Uterus (tissue), 4 donors: ENCODE measurements at places on chromosomes 12 and 14. TPM values are rescaled to one million over a fixed set of nuclear protein-coding genes. Genes with fewer than 3 reads are reported as not detected.

Gene AQP6
- 0.35 TPM for total RNA-seq

Gene CBLN3
- 3.3 TPM for total RNA-seq

Gene PTPRR
- 5.5 TPM for total RNA-seq

Gene KRT78
- not detected for total RNA-seq

Gene C12orf50
- total RNA-seq = not detected

Gene DNAI7
- total RNA-seq = not detected

Gene KRT73
- total RNA-seq = not detected

Gene TAS2R8
- total RNA-seq = 0.49 TPM

Gene FSCB
- total RNA-seq = 0.14 TPM

Gene CCDC177
- not detected for total RNA-seq

Gene IL23A
- 0.97 TPM for total RNA-seq

Gene AMN
- total RNA-seq = 2.9 TPM

Gene ISCA2
- 10.0 TPM for total RNA-seq

Gene KRT1
- 1.5 TPM for total RNA-seq

Gene LMNTD1
- total RNA-seq = 6.6 TPM

DNA sequence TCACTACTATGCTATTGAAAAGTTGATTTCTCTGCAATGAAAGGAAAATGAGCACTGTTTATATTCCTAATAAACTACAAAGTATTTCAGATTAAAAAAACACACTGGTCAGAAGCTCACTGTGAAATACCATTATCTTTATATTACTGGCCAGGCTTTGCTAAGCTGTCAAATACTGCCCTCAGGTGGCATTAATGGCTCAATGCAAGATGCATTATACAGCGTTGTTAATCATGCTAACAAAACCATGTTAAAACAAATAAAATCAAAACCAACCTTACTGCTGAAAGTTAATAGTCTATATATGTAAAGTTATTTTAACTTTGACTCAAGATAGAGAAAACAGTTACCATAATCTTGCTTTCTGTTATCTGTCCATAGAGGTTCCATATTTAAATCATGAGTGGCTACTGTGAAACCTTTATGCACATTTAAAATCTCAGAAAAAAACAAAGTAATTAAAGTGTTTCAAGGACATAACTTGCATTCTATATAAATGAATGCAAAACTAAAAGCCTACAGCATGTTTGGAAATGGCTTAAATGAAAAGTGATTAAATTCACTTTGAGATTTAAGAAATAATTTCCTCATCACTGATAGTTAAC is 121.7 kb downstream of the RALGAPA1 start:
- H3K36me3 ChIP-seq = no peaks in the 10 kb centered on the region
- no peak for DNase-seq
- H3K4me3 ChIP-seq = no peak overlapping the region
- no peak overlapping the region for H3K27ac ChIP-seq

DNA sequence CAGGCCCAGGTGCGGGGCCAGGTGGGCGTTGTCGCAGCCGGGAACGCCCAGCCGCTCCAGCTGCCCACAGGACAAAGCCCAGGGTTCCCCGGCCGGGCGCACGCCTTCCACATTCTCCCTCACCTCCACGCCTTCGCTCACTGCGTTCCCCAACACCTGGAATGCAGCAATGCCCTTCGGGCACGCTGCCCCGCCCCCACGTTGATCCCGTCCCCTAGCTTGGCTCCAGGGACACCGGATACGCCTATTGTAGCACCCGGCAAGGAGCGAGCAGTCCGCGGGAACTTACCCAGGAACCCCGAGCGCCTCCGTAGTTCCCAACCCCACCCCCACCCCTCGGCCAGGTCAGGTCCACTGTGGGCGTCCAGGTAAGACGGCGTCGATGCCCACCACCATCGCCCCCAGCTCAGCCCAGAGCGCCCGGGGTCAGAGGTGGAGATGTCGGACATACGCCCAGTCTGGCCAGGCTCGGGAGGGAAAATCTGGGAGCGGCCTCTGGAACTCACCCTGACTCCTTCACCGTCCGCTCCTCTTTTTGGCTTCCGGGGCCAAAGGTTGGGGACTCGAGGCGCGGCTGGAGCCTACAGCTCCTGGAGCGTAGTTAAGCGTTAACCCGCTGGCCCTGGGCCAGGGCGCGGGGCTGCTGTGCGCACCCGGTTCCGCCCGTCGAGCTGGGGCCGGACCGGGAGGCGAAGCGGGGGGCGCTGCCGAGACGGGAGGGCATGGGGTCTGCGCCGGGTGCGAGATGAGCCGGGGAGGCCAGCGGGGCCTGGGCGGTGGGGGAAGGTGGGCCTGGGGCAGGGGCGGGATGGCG is 594 bp upstream of the CEP170B start:
- H3K36me3 ChIP-seq = no peaks in the 10 kb centered on the region
- DNase-seq = peak; percentile 37
- H3K27ac ChIP-seq = no peak overlapping the region
- H3K4me3 ChIP-seq = peak overlapping the region; percentile 58

DNA sequence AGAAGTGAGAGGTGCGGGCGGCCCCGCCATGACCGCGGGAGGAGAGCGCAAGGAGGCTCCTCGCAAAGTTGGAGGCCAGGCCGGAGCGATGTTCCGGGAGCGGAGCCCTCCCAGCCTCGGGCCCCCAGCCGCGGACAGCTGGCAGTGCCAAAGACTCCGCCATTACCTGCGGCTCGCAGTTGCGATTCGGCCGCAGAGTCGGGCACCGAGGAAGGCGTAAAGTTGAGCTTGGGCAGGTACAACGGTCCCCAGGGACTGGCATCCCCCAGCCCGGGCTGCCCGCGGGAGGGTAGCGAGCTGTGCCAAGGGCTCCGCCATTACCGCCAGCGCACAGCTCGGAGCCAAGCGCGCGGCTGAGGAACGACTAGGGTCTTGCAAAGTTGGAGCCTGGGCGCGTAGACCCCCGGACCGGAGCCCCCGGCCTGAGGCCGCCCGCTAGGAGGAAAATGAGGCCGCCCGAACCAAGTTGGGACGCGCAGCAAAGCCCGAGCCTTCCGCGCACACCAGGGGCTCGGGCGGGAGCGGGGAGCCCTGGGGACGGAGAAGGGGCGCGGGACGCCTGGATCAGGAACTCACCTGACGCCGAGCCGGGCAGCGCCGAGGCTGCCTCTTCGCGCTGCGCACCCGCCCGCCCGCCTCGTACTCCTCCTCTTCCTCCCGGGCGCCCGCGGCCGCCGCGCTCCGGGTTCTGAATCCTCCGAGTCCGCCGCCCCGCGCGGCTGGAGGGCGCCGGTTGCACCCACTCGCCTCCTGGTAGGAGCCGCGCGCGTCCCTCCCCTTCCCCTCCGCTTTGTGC is 677 bp downstream of the NOS1 start:
- no peak overlapping the region for H3K4me3 ChIP-seq
- no peaks in the 10 kb centered on the region for H3K27me3 ChIP-seq
- no peak for DNase-seq
- H3K27ac ChIP-seq = no peak overlapping the region
- no peaks in the 10 kb centered on the region for H3K36me3 ChIP-seq

- no peaks in the 10 kb centered on the region for H3K27me3 ChIP-seq
- no peak for DNase-seq
- H3K4me1 ChIP-seq = peaks cover 12% of the 10 kb centered on the region
- H3K36me3 ChIP-seq = no peaks in the 10 kb centered on the region
- H3K4me3 ChIP-seq = no peak overlapping the region
- H3K27ac ChIP-seq = peak overlapping the region; percentile 89
Measured at GRCh38 chr12:124687917-124688316, 120.5 kb upstream of the NCOR2 start.

GRCh38 chr12:107133462-107133861 is 40.1 kb upstream of the CRY1 start:
- H3K4me1 ChIP-seq = no peaks in the 10 kb centered on the region
- H3K4me3 ChIP-seq = no peak overlapping the region
- DNase-seq = no peak
- H3K27me3 ChIP-seq = no peaks in the 10 kb centered on the region
- no peaks in the 10 kb centered on the region for H3K36me3 ChIP-seq

GRCh38 chr12:128609861-128610260 is 213.9 kb downstream of the SLC15A4 start:
- H3K27me3 ChIP-seq = no peaks in the 10 kb centered on the region
- no peak overlapping the region for H3K4me3 ChIP-seq
- no peak for DNase-seq

GRCh38 chr12:27179400-27180214 is 64.5 kb upstream of the STK38L start:
- no peak for DNase-seq
- no peaks in the 10 kb centered on the region for H3K36me3 ChIP-seq
- no peak overlapping the region for H3K4me3 ChIP-seq
- H3K4me1 ChIP-seq = no peaks in the 10 kb centered on the region
- H3K27me3 ChIP-seq = no peaks in the 10 kb centered on the region

DNA sequence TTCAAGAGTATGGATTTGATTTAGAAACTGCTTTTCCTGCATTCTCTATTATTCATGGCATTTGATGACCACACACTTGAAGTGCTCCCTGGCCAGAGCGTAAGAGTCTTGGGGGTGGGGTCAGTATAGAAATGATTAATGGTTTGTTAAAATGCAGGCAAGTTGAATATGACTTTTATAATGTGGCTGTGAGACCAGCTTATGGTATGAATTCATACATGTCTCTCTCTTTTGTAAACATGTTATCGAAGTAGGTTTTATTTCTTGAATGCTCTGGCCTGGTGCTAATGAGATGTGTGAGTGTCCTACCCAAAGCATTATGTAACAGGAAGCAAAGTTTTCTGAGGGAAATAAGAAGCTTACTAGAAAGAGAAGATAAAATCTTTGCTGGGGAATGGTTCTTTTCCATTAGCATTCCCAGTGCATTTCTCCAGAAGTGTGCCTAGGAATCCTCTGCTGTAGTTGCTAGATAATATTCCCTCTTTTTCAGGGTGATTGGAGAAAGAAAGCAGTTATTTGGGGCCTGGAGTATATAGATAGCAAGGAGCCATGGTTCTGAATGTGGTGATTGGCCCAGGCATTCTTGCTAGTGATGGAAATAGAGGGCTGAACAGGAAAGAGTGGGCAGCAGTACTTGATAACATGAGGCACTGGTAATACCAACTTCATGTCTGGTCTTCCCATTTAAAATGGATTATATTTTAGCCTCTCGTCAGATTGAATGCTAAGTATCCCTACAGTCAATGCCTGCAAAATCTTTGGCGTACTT is 289.7 kb downstream of the RAD51B start:
- DNase-seq = no peak
- H3K4me3 ChIP-seq = no peak overlapping the region
- no peaks in the 10 kb centered on the region for H3K36me3 ChIP-seq
- peak overlapping the region; percentile 62 for H3K27ac ChIP-seq

GRCh38 chr14:79074510-79074909 is 904.3 kb downstream of the NRXN3 start:
- no peaks in the 10 kb centered on the region for H3K36me3 ChIP-seq
- no peaks in the 10 kb centered on the region for H3K4me1 ChIP-seq
- no peak overlapping the region for H3K4me3 ChIP-seq
- H3K27ac ChIP-seq = no peak overlapping the region
- no peaks in the 10 kb centered on the region for H3K27me3 ChIP-seq
- no peak for DNase-seq

DNA sequence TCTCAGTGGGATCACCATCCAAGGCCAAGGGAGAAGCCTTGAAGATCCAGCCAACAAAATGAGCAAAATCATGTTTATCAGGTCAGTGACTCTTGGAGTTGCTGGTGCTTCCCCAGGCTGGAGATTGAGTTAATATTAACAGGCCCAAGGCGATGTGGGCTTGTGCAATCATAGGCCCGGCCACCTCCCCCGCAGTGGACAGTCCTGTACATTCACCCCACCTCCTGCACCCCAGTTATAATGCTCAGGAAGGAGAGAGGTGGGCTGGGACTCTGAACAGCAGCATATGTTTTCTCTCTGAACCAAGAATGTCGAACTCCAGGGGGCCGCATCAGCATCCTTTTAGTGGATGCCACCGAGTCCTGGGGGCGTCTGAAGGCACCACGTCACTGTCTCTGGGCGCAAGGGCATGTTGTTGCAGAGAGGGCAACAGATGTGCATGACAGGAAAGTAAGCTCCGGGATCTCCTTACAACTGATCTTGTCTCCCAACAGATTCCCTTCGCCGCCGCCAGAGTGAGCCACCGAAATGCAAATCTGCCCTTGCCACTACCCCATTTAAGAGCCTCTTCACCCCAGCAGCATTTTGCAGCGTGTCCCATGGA is 32.2 kb upstream of the SERPINA6 start:
- no peaks in the 10 kb centered on the region for H3K4me1 ChIP-seq
- no peak overlapping the region for H3K4me3 ChIP-seq
- no peak for DNase-seq
- H3K36me3 ChIP-seq = no peaks in the 10 kb centered on the region
- H3K27me3 ChIP-seq = no peaks in the 10 kb centered on the region

DNA sequence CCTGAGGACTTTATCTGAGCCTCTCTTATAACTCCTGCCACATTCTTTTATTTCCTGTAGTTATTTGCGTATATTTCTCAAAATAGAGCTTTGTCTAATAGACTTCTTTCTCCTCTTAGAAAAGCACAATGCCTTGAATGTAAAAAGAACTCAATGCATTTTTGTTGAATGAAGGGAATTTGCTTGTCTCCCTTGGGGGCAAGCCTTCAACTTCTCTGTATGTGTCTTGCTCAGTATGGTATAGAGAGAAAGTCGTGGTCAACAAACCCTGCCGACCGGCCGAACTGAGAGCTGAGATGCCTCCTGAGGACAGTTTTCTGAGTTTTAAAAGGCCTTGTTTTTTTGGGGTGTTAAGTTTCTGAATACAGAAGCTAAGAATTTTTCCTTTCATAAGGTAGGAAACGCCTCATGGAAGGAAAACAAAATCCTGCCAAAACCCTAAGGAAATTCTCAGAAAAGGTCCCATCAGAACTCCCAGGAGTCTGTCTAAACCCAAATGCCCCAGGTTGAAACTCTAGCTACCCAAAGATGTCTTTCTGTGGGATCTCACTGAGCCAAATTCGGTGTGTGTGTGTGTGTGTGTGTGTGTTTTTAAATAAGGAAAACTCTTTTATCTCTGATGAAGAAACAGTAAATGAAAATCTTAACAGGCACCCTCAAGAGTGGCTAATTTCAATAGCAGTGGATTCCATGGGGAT is 136.6 kb downstream of the C12orf75 start:
- no peaks in the 10 kb centered on the region for H3K4me1 ChIP-seq
- peak overlapping the region; percentile 67 for H3K27ac ChIP-seq
- H3K4me3 ChIP-seq = no peak overlapping the region
- no peaks in the 10 kb centered on the region for H3K36me3 ChIP-seq
- no peak for DNase-seq

GRCh38 chr14:94570002-94570400 is 8.8 kb downstream of the SERPINA4 start:
- H3K4me1 ChIP-seq = no peaks in the 10 kb centered on the region
- no peaks in the 10 kb centered on the region for H3K36me3 ChIP-seq
- DNase-seq = no peak

DNA sequence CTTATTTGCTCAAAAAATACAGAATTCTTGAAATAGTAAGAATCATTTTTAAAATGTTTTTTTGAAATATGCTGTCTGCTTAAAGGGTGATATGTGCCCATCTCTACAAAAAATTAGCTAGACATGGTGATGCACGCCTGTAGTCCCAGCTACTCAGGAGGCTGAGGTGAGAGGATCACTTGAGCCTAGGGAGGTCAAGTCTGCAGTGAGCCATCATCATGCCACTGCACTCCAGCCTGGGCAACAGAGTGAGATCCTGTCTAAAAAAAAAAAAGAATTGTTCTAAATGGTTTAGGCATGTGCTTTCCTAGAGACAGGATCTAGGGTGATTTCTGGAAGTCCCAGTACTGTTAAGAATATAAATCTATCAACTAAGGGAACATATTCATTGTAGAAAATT is 75.6 kb upstream of the HECTD1 start:
- no peak for DNase-seq
- no peaks in the 10 kb centered on the region for H3K4me1 ChIP-seq
- H3K36me3 ChIP-seq = no peaks in the 10 kb centered on the region
- no peak overlapping the region for H3K27ac ChIP-seq
- H3K27me3 ChIP-seq = no peaks in the 10 kb centered on the region
- no peak overlapping the region for H3K4me3 ChIP-seq
